ENCODE measurements at places on chromosomes 11 and 22.

- DNase-seq, result no peak
These were observed 31.3 kb upstream of the MYOD1 start for GRCh38 chr11:17687946-17688670.

- no peak for DNase-seq
These were observed 9.1 kb downstream of the DRD4 start for GRCh38 chr11:646214-646613.

DNA sequence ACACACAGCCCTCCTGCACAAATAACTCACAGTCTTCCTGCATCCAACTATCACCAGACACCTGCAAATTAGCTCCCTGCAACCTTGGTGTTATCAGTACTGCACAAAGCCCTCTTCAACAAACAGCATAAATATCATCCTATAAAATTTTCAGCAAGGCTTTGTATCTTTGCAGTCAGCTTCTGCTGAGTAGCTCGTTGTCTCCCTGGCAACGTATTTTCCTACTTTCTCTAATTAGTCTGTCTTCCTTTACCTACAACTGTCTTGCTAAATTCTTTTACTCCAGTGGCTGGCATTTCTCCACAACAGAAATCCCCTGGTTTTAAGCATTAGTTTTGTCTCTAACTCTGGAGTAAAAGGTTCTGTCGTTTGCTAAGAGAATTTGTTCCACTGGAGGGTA lies 3.9 kb downstream of the OR8D4 start:
- no peak for DNase-seq

- no peak for DNase-seq
These were observed 263.0 kb downstream of the OPCML start for GRCh38 chr11:133269267-133269666.

GRCh38 chr22:23118647-23119493 lies 22.9 kb downstream of the RSPH14 start:
- DNase-seq, result no peak

GRCh38 chr11:34052608-34053160 lies 1.2 kb downstream of the CAPRIN1 start:
- DNase-seq, result no peak

DNA sequence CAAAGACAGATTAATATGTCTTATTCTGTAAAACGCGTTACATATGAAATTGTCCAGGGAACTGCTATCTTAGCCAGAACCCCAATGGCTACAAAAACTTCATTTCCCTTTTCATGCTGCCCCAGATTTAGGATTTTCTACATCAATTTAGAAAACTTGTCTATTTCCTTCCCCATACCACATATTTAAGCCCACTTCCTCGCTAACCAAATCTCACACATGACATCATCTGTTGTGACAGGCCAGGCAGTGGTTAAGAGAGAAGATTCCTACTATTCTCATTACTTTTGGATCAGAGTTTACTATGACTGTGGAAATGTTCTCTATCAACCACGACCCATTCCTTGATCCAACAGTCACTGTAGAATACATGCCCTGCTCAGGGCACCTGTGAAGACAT lies 15.9 kb downstream of the CCDC82 start:
- no peak for DNase-seq

DNA sequence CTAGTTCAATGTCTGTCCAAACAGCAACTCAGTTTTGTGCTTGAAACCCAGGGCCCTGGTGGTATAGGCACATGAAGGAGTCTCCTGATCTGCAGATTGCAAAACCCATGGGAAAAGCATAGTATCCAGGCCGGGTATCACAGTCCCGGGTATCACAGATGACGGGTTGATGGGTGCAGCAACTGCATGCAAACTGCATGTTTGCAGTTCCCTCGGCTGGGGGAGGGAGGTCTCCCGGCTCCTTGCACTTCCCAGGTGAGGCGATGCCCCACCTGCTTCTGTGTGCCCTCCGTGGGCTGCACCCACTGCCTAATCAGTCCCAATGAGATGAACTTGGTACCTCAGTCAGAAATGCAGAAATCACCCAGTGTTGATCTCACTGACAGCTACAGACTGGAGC lies 53.9 kb downstream of the KCNQ1 start:
- no peak for DNase-seq

DNA sequence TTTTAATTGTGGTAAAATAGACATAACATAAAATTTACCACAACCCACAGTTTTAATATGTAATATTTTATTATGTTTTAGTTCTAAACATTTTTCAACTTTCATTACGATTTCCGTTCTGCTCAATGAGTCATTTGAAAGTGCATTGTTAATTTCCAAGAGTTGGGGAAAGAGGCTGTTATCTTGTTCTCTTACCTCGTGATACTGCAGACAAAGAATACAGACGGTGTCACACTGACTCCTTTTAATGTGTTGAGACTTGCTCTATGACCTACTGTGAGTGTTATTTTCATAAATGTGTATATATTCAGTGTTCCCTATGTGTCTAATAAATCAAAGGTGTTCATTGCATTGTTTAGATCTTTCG lies 10.8 kb upstream of the RAC2 start:
- DNase-seq, result no peak

DNA sequence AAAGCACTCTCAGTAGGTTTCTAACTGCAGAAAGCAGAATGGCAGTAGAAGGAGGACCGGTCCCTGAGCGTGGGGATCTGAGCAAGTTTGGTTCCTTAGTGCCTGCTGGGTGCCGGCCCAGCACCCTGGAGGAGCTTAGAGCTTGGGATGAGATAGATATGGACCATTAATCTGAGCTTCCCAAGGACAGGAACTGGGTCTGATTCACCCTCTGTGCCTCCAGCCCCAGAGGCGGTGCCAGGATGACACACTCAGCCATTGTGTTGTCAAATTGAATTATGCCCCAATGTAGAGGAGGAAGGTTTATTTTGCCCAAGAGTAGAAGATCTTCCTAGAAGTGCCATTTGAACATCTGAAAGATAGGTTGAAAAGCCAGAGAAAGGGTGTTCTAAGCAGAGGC lies 4.3 kb downstream of the ZC3H7B start:
- DNase-seq, result no peak

GRCh38 chr22:37163575-37164504 lies 14.1 kb upstream of the IL2RB start:
- DNase-seq, result no peak

- no peak for DNase-seq
These were observed 44.1 kb upstream of the FSHB start for GRCh38 chr11:30186748-30187147.

DNA sequence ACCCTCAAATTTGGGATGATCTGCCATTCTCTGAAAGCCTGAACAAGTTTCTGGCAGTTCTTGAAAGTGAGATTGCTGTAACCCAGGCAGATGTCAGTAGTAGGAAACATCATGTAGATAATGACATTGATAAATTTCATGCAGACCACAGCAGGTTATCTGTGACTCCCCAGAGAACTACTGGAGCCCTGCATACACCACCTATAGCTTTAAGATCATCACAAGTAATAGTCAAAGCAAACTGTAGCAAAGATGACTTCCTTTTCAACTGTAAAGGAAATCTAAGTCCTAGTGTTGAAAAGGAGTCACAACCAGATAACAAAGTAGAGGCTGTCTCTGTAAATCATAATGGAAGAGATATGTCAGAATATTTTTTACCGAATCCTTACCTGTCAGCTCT lies 31.0 kb downstream of the DDIAS start:
- no peak for DNase-seq

All from T-helper 1 cell (primary cell).